ENCODE measurements at places on chromosomes 7 and 10. TPM values are rescaled to one million over a fixed set of nuclear protein-coding genes. Genes with fewer than 3 reads are reported as not detected.

GRCh38 chr7:42740408-42740807, 171.5 kb downstream of the C7orf25 start:
- no peaks in the 10 kb centered on the region for H3K36me3 ChIP-seq
- no peaks in the 10 kb centered on the region for H3K4me1 ChIP-seq
- no peak for DNase-seq

DNA sequence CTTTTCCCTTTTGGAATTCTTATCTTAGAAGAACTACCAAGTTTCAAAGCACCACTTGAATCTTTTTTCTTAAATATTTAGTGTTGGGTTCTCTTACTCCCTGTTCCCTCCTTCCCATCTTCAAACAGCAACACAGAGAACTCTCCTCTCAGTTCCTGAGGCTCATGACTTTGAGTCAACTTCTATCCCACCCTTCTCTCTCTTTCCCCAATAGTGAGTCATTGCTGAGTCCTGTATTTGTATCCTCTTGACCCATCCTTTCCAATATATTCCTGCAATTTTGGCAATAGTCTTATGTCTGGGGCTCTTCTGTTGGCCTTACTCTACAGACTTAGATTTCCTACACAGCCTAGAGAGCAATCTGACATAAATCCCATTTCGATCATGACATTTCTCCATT, 20.8 kb upstream of the JCAD start:
- DNase-seq, result no peak
- H3K27ac ChIP-seq, result no peak overlapping the region
- no peaks in the 10 kb centered on the region for H3K27me3 ChIP-seq
- no peaks in the 10 kb centered on the region for H3K36me3 ChIP-seq
- H3K4me1 ChIP-seq, result no peaks in the 10 kb centered on the region

Gene ABCA13
- not detected for total RNA-seq

DNA sequence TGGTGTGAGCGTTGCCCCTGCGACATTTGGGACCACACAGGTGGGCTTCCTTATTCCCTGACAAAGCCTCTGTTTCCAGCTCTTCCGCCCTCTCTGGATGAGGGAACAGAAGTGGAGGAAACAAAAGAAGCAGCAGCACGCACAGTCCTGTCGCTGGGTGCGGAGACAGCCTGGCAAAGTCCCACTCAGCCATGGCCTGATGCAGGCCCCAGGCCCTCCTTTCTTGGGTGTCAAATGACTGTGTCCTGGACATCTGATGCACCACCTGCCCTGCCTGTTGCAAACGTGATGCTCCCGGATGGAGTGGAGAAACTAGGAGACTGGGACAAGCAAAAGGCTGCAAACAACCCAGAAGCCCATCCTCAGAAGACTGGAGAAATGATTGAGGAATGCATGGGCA, 20.7 kb downstream of the ZMIZ2 start:
- H3K4me3 ChIP-seq, result no peak overlapping the region
- DNase-seq, result no peak
- H3K4me1 ChIP-seq, result no peaks in the 10 kb centered on the region
- H3K27me3 ChIP-seq, result no peaks in the 10 kb centered on the region
- peaks cover 7% of the 10 kb centered on the region for H3K36me3 ChIP-seq

DNA sequence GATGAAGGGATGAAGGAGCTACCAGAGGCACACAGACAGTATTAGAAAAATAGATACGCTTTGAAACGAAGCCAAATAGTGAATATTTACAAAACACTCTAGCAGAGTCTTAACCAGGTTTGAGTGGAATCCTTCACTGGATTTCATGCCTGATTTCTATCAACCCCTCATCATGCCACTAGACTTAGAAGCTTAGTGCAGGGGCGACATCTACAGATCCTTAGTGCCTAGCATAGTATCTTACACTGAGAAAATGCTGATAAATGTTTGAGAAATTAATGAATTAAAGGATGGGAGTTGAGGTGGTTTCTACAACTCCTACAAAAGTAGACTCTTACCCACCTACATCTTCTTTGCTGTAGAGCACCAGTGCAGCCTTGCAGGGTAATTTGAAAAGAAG, 54.7 kb upstream of the CCNJ start:
- H3K4me3 ChIP-seq, result no peak overlapping the region
- peak; percentile 43 for DNase-seq
- peaks cover 10% of the 10 kb centered on the region for H3K4me1 ChIP-seq
- H3K36me3 ChIP-seq, result no peaks in the 10 kb centered on the region
- H3K27me3 ChIP-seq, result no peaks in the 10 kb centered on the region
- no peak overlapping the region for H3K27ac ChIP-seq

DNA sequence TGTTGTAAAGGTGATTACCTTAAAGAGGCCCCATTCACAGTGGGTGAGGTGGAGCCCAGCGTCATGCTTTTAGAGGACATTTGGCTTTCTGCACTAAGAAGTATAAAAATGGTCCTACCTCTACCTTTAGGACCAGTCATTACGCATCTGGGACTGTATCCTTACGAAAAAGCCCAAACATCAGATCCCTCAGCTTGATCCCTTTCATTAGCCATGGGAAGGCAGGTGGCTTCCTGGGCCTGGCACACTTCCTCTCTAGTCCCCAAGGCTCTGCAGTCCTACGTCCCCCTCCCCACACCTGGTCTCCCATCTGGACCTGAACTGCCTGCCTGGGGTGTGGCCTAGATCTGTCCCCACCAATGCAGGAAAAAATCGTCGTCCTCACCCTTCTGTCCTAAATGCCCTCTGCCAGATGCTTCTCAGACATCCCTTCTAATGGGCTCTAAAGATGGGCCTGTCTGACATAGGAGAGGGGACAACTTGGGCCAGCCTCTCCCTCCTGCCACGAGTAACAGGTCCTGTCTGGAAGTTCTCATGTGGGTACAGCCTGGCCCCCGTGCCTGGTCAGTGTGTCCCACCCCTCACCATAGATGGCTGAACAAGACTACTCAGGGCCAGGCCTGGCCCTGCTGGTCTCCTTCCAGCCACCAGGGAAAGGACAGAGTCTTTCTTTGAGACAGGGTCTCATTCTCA, 11.8 kb upstream of the SLC18A3 start:
- no peak overlapping the region for H3K4me3 ChIP-seq
- H3K27ac ChIP-seq, result no peak overlapping the region
- H3K27me3 ChIP-seq, result no peaks in the 10 kb centered on the region

GRCh38 chr7:101510297-101510696, 118.8 kb downstream of the MYL10 start:
- no peaks in the 10 kb centered on the region for H3K27me3 ChIP-seq
- no peaks in the 10 kb centered on the region for H3K4me1 ChIP-seq
- DNase-seq, result no peak
- no peak overlapping the region for H3K27ac ChIP-seq
- H3K36me3 ChIP-seq, result no peaks in the 10 kb centered on the region

- no peaks in the 10 kb centered on the region for H3K36me3 ChIP-seq
- no peaks in the 10 kb centered on the region for H3K27me3 ChIP-seq
- H3K4me1 ChIP-seq, result no peaks in the 10 kb centered on the region
- no peak for DNase-seq
- no peak overlapping the region for H3K27ac ChIP-seq
Measured at GRCh38 chr10:31645786-31646185, 282.8 kb downstream of the ARHGAP12 start.

Gene HEPACAM2
- total RNA-seq, result 0.30 TPM

GRCh38 chr7:80444811-80445210, 67.1 kb downstream of the GNAT3 start:
- no peak overlapping the region for H3K4me3 ChIP-seq
- H3K27me3 ChIP-seq, result no peaks in the 10 kb centered on the region
- H3K4me1 ChIP-seq, result no peaks in the 10 kb centered on the region

Gene TRIM73
- total RNA-seq, result 0.22 TPM

Gene CALHM1
- total RNA-seq, result 0.61 TPM
